Tibial artery (tissue), 4 donors: ENCODE measurements at places on chromosomes 13 and 19.

DNA sequence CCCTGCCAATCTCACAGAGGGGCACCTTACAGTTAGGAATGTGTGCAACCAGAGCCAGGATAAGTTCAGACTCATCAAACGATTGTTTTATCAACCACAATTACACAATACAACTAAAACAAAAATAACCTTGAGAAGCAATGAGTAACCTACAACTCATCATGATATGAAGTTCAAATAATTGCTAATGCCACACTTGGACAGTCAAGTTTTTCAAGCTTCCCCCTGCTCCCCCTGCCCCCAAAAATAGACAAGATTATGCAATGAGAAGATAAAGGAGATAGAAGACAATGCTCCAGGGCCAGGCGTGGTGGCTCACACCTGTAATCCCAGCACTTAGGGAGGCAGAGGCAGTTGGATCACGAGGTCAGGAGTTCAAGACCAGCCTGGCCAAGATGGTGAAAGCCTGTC, 13.6 kb upstream of the KPNA3 start:
- DNase-seq = no peak

GRCh38 chr13:61084988-61085387, 330.7 kb downstream of the PCDH20 start:
- DNase-seq = no peak

- DNase-seq = no peak
These were observed 8.7 kb downstream of the IFNL1 start for GRCh38 chr19:39304701-39305571.

DNA sequence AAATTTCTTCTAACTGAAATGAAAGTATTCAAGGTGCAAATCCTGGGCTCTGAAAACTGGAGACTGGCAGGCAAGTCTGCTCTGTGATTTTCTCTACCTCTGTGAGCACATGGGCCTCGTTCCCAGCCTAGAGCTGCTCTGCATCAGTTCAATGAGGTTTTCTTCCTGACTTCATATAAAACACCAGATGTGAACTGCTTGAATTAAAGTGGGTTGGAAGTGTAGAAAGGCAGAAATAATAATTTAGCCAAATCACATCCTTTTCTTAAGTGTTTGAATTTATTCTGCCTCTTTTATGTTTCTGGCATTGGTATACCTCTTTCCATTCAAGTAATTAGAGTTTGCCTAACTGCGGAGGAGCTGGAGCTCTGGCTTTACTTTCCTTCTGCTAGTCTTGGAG, 540.8 kb downstream of the OLFM4 start:
- no peak for DNase-seq

- DNase-seq = no peak
These were observed 31.2 kb upstream of the RCBTB2 start for GRCh38 chr13:48564056-48564455.

GRCh38 chr13:98327371-98328270, 150.6 kb upstream of the RNF113B start:
- DNase-seq = no peak

GRCh38 chr19:14519860-14520407, 1.7 kb upstream of the DNAJB1 start:
- no peak for DNase-seq
